Thoracic aorta (tissue), 2 donors: ENCODE measurements at places on chromosomes 4 and X. TPM values are rescaled to one million over a fixed set of nuclear protein-coding genes. Genes with fewer than 3 reads are reported as not detected.

DNA sequence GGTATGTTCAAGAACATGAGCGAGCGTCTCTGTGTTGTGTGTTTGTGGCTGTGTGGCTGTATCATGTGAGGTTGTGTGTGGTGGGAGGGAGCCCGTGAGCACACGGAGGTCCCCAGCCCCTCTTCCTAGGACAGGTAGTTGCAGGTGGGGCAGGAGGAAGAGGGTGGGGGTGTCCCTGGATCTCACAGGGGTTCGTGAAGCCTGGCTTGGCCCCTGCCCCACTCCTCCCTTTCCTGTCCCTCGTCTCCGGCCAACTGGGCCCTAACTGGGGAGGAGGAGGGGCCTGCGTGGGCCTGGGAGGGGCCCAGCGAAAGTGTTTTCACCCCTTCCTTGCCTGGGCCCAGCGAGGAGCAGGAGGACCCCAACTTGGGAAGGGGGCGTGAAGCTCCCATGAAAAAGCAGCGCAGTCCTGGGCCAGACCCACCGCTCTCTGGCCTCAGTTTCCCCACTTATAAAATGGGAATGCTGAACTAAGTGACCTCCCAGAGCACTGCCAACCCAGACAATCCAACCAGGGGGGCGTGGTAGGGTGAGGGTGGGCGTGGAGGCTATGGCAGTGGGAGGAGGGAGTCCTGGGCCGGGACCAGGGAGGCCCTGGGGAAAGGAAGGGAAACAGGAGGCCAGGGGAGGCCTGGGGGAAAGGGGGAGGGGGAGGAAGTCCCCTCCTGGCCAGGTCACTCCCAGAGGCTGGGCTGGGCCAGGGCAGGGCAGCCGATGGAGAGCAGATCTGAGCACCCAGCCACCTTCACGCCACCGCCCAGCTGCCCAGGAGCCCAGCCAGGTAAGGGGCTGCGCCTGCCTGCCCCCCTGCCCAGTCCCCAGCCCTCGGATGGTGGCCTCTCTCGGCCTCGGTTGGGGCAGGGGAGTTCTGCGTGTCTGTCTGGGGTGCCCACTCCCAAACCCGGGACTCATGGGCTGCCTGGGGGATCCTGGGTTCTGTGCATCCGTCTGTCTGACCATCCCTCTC is at the start of gene AVPR2:
Gene AVPR2 (plus strand): TSS at position 683 of the 967 bp plus-strand sequence. CDS start 473 bp downstream, outside the sequence.
- DNase-seq = no peak

DNA sequence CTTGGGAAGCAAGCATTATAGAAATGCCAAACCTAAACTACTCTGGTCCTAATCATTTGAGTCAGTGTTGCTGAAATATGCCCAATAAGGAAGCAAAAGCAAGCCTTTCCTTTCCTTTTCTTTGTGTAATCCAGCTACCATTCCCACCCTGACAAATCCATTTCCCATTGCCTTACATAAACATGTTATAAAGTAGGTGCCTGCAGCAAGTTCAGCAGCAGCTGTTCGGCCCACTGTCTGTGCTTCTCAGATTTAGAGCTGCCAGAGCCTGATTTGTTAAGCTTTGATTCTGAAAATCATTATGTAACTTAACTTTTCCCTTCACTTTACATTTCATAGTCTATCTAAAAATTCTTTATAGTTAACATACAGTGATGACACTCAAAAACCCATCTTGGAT is 148.6 kb downstream of the EPHA5 start:
- DNase-seq = no peak

DNA sequence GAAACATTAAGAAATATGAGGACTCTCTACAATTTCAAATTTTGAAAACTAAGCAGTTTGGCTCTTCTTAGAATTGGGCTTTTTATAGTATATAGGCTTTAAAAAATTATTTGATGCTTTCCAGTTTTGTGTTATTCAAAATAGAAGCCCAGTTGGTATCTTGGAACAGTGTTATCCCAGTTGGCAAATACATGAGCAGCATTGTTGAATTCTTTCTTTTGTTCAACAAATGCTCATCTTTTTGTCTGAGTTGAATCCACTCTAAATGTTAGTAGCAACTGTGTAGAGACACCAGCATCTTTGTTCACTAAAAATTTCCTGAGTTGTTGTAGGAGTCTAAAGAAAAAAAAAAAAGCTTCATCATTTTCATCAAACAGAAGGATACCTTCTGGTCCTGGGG is 41.0 kb upstream of the LIMCH1 start:
- DNase-seq = no peak

GRCh38 chr4:179325181-179325580 is 1882.9 kb upstream of the AGA start:
- no peak for DNase-seq

DNA sequence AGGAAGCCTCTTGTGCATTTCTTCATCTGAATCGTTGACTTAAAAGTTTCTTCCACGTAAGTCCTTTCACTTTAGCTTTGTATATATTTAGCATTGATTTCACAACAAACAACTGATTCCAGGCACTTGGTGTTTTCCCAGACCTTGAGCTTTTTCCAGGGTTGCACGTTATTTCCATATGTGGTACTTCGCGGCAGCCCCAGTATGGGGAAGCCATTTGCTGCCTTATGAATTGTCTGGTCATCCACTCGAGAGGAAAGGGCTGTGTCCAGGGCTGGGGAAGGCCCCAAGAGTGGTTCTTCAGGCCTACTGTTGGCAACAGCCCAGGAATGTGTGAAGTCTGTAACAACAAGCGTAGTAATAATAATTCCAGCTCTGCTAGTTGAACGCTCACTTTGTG is 2.8 kb upstream of the TLR8 start:
- DNase-seq = no peak

- DNase-seq = no peak
These were observed 128.2 kb downstream of the CPEB2 start for GRCh38 chr4:15130441-15130840.

- DNase-seq = no peak
These were observed 24.4 kb upstream of the MAP7D3 start for GRCh38 chrX:136275553-136275952.

DNA sequence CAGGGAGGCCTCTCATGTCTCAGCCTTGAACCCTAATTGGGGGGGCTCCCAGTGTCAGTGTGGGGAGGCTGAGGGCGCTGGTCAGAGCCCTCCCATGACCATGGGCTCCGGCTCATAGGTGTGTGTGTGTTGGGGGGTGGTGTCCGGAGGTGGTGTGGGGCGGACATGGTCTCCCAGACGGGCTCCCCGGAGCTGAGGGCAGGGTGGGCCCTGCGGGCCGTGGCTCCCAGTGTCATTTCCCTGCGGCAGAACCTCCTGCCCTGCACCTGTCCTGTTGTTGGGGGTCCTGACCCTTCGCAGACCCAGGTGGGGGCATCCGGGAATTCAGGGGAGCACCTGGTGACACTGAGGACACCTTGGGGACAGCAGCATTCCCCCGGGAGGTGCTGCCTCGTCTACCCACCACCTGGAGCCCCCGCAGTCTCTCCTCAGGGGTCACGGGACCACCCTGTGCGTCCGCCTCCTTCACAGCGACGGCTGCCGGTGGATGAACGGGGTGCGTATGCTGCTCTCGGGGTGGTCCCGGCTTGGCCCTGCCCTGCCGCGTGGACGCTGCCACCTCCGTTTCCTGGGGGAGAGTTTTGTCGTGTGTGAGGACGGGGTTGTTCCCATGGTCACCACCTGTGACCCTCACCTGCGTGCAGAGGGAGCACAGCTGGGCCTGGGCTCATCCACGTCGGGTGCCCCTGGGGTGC is 14.5 kb upstream of the GTPBP6 start:
- DNase-seq = no peak

DNA sequence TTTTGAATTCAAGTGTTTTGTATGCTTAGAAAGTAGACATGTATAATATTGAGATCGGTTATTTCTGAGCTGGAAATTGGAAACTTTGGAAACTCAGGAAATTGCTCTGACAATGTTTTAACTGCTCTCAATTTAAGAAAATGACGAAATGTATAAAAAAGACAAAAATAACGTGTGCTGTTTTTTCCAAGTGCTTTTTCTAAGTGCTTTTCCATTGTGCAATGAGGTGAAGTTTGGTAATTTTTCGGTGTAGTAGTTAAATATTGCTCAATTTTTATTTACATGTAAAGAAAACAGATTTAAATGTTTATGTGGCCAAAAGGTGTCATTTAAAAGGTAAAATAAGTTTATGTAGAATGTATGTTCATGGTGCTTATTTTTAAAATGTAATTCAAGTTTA is 39.4 kb upstream of the RHOH start:
- no peak for DNase-seq

- no peak for DNase-seq
These were observed 16.2 kb downstream of the GATB start for GRCh38 chr4:151744614-151745013.

- peak; percentile 31 for DNase-seq
These were observed 122.3 kb upstream of the TBL1X start for GRCh38 chrX:9342561-9343051.

DNA sequence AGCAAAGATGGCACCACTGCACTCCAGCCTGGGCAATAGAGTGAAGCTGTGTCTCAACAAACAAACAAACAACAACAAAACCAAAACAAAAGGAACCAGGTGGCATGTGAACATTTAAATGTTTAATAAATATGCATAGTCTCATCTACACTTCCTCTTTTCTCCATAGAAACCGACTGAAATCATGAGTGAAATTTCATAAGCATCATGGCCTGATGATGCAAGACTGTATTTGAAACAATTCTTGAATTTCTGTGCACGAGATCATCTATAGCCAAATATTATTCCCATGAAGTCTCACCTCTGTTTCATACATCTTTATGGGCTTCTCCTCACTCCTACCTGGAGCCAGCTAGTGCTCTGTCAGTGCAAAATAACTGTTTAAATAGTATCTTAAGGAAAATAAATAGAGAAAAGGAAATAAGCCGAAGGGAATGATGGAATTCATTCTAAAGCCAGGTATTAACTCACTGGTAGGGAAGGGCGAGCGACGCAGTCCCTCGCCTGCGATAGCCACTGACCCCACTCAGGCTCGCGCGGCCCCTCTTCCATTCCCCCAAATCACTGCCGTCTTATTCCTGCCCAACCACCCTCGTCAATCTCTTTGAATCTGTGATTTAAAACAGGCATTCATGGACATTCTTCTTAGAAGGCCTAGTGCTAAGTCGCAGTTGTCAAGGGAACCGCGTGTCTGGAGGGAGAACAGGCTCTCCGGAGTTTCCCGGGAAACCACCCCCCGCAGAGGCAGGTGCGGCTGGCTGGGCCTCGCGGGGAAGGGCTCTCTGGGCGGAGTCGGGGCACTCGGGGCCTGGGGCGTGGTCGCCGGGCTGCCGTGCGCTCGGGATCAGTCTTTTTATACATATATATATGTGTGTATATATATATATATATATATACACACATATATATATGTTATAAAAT is 52.4 kb upstream of the TRIM2 start:
- no peak for DNase-seq

DNA sequence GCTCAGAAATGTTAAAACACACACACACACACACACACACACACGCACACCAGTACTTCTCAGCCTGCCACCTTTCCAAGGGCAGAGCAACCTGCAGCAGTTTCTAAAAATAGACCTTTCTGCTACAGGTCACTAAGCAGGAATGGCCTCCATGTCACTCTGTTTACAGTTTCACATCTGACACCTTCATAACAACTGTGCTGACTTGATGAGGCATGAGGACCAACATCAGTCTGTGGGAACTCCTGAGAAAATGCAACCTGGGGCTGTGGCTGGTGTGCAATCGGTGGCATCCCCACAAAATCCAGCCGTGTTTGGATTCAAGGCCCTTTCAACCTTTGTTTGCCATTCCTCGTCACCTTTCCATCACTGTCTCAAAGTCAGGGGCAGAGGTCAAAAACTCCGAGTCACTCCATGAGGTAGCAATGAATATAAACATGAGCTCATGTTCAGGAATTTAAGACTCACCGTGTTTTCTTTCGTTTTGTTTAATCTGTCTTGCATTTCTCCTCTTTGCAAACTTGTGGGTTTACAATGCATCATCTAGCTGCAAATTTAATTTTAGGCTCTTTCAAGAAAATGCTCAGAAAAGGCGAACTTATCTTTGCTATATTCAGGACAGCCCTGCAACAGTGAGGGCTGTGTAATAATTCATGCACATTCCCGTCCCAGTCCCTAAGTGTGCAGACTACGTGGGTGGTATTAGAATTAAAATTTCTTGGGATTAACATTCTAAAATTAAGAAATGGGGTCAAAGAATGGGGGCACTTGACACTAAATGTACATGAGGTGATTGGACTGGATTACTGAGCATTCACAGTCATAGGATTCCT is 135.3 kb downstream of the SHROOM3 start:
- DNase-seq = no peak

DNA sequence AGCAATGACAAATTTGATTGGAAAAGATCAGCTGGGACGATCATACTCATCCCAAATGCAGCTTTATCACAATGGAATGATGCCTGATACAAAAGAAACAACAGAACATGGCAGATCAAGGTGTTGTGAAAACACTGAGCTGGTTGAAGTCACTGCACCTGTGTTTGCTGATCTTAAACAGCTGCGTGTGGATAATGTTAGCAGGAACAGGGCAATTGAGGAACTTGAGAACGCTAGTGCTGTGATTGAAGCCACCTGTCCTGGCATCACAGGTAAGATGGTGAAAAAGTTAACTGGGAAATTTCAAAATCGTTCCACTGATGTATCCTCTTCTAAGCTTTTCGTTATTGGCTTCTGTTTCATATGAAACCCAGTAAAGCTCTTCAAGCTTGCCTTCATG is 27.4 kb upstream of the SOD3 start:
- DNase-seq = no peak

DNA sequence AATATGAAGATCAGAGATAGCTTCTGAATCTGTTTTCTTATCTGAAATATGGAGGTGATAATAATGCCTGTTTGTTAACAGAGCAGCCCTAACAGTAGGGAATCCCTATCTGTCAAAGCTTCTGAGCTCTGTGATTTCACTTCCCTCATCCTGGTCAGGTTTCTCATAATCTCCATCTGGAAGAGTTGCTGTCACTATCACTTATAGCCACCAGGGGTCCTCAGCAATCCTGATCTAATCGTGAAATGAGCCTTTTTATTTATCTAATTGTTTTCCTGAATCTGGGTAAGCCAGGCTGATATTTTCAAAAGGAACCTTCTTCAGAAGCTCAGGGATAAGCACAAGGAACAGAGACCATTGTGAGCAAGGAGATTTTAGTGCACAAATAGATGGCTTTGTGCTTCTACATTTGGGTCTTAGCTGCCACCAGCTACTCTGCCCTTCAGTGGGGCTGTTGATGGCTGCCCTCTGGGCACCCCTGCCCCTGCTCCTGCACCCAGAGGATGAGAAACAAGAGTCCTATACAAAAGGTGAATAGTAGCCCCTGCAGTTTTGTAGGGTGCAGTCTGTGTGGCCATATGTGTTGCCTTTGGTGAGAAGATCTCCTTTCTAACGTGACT is 196.4 kb upstream of the RADX start:
- no peak for DNase-seq

GRCh38 chrX:122464341-122464740 is 719.7 kb upstream of the GRIA3 start:
- no peak for DNase-seq

- no peak for DNase-seq
These were observed 44.5 kb downstream of the SCFD2 start for GRCh38 chr4:53321151-53321983.

The LONRF3 gene
- 24.6 TPM for total RNA-seq

The TRIM60 gene
- total RNA-seq = not detected

The ENPP6 gene
- 0.27 TPM for total RNA-seq

The GUCY1B1 gene
- 32.7 TPM for total RNA-seq

The GPR34 gene
- 38.6 TPM for total RNA-seq

The PROM1 gene
- 7.1 TPM for total RNA-seq

The ZIC3 gene
- total RNA-seq = not detected

The CITED1 gene
- total RNA-seq = not detected

The GPC3 gene
- 2.6 TPM for total RNA-seq

The MAGIX gene
- 16.8 TPM for total RNA-seq

The MID2 gene
- 34.1 TPM for total RNA-seq

The HUWE1 gene
- total RNA-seq = 169 TPM

The OTUD6A gene
- total RNA-seq = not detected

The P2RY4 gene
- total RNA-seq = 3.9 TPM

The TMPRSS11D gene
- total RNA-seq = not detected

The ENPEP gene
- total RNA-seq = 9.9 TPM
